AG09309 (cell line): ENCODE measurements at places on chromosomes 5 and 9.

GRCh38 chr9:34454571-34455065, 3.8 kb downstream of the FAM219A start:
- no peak for DNase-seq

DNA sequence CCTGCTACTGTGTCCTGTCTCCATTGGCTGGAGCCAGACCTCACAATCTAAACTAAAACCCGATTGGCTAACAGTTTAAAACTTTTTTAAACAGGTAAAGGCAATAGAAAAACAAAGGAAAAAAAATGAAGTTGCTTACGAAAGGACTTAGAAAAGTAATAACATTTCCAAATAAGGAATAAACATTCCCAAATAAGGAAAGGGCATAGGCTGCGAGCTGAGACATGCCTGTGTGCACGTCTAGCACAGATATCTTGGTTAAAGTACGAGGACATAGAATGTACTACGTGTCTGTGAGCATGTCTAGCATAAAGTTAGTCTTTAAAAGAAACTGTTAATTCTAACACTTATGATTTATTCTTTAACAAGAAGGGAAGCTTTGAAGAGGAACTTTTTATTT, 15.3 kb upstream of the FAM120A start:
- no peak for DNase-seq

DNA sequence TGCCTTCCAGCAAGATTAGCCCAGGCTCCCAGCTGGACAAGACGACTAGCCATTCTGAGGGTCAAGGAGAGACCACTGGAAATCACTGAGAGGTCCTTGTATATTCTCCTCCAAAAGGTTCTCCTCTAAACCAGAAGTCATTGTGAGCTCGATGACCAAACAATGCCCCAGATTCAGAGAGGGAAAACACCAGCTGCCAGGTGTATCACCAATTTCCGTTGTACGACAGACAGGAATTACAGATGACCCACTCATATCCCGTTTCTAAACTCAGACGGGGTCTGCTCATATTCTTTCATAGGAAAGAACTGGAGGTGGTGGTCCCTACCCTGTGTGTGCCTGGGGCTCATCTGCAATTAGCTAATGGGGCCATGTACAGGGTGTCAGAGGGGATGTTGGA, 14.2 kb downstream of the FAXDC2 start:
- DNase-seq = no peak

GRCh38 chr5:168852329-168852728, 273.2 kb upstream of the PANK3 start:
- DNase-seq = no peak

DNA sequence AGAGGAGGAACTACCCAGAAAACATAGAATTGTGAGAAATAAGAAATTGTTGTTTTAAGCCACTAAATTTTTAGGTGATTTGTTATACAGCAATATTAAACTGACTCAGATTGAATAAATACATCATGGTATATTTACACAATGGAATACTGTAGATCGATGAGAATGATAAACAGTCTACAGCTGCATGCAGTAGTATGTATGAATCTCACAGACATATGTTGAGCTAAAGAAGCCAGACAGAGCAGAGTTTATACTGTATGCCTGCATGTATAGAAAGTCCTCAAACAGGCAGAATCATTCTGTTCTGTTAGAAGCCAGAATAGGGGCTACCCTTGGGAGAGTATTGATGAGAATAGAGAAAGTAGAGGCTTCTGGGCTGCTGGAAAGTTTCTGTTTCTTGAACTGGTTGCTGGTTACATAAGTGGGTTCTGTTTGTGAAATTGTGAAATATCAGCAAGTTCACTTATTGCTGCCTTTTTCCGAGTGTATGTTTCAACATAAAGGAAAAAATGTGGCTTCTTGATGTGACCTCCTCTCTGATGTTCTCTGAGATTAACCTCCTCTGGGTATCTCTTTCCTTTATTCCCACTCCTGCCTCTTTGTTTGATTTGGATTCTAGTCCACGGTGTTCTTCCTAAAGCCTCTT, 9.6 kb downstream of the KIAA1958 start:
- no peak for DNase-seq

DNA sequence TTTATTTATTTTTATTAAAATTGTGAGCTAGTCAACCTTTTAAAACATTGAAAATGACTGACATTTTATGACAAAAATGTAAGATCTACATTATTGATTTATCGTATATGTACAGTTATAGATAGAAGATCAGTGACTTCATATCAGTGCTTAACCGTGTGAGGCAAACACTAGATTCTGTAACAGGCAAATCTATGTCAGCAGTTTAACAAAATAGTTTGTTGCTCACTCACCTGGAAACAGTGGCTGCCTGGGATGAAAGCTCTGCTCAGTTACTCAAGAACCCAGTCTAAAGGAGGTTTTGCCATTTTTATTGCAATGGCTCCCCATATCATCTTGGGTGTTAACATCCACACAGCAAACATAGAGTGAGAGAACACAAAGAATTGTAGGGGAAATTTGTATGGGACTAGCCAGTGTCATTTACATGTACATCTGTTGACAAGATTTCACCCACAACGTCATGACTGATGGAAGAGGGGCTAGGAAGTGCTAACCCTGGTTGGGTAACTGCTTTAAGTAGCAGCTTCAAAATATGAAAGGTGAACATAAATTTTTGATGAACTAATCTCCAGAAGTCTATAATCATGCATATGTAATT, 49.0 kb downstream of the SGCD start:
- no peak for DNase-seq

- peak; percentile 39 for DNase-seq
Observed at GRCh38 chr5:15533129-15533893, 33.3 kb downstream of the FBXL7 start.

GRCh38 chr9:104177003-104177611, 83.0 kb downstream of the SMC2 start:
- no peak for DNase-seq

DNA sequence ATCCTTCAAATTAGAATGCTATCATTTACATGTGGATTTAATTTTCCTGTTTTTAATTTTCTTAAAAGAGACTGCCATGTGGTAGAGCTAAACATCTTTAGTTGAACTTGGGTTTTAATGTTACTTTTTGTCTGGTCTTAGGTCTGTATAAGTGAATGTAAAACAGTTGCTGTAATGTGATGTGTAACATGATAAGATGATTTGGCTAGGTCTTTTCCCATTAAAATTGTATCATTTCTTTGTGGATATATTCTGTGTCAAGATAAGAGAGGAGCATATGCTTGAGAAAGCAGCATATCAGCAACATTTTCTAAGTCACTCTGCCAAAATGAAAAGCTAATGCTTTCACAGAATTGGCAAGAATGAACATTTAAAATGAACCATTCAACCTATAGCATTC, 18.5 kb downstream of the TMEM167A start:
- DNase-seq = no peak

GRCh38 chr5:9046756-9047481, 499.0 kb downstream of the SEMA5A start:
- peak; percentile 88 for DNase-seq

- no peak for DNase-seq
Observed at GRCh38 chr9:93431539-93432105, 19.9 kb upstream of the FAM120A start.

GRCh38 chr9:112700085-112700484, 17.8 kb downstream of the INIP start:
- no peak for DNase-seq

DNA sequence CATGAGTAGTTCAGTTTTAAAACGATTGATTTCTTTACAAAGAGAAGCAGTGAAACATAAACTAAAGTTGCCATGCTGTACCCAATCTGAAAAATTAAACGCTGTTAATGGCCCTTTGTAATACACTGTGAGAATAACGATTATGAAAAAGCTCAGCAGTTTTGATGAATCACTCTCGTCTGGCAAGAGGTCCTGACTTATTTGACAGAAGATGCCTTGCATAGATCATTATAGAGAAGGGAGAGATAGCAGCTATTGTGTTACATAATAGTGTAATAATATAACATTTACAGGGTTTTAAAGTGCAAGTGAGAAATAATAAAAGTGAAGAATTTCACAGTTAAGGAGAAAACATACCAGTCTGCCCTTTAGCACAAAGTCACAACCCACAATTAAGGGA, 361.5 kb upstream of the CDH10 start:
- DNase-seq = no peak

DNA sequence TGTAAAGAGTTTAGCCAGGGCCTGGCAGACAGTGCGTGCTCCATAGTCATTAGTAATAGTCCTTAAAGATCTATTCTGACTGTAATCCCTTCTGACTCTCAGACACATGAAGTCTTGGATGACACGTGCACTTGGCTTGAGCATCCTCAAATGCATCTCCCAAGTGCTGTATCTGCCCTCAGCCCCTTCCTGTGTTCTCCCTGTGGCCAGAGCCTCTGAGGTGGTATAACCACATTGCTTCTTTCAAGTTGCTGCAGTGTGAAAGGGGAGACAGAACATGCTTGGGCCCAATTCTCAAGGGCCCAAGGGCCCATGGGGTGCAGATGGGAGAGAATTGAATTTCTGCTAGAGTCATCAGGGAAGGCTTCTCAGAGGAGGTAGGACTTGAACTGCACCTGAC, 30.1 kb upstream of the HAND1 start:
- DNase-seq = no peak

GRCh38 chr9:36100532-36100931, 36.0 kb upstream of the GLIPR2 start:
- no peak for DNase-seq

- DNase-seq = no peak
Observed at GRCh38 chr5:83925955-83926337, 205.3 kb upstream of the HAPLN1 start.

DNA sequence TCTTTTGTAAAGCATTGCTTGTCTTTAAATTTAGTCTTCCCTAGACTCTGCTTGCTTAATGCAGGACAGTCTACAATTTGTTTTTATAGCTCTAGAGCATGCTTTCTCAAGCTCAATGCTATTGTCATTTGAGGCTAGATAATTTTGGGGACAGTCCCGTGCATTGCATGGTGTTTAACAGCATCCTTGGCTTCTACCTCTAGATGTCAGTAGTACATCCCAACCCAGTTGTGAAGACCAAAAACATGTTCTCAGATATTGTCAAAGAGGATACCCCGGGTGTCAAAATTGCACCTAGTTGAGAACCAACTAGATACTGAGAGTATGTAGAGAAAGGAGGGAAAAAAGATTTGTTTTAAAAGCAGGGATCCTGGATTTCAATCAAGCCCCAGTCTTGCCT, 277.5 kb downstream of the CEMIP2 start:
- no peak for DNase-seq

DNA sequence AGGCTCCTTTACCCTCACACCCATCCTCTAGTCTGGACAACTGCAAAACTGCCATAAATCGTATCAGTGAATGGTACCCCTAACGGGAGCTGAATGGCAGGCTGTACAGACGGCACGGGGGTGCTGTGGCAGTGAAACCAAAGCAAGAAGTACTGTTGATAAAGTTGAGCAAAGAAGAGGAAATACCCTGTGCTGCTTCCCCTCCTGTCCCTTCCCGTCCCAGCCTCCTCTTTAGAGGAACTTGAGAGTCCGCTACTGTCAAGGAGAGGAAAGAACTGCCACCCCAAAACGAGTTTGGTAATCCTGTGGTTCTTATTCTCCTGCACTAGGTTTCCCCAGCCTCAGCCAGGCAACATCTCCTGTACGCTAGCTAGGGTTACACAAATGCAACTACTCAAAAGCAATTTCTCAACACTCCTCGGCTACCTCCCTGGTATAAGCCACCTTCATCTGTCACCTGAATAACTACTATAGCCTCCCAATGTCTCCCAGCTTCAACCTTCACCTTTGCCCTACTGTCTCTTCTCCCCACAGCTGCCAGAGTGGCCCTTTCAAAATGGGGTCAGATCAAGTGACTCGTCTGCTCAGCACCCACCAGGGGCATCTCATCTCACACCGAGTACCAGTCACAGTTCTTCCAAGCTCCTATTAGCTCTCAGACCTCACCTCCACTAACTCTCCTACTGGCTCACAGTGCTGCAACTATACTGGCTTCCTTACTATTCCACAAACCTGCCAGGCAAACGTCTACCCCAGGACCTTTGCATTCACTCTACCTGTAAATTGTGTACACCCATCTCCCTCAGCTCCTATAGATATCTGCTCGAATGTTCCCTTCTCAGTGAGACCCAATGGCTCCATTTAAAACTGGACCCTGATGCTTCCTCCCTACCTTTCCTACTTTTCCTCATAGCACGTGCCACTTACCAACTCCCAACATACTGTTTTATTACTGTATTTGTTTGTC, 4.1 kb downstream of the GLRX start:
- DNase-seq = no peak

DNA sequence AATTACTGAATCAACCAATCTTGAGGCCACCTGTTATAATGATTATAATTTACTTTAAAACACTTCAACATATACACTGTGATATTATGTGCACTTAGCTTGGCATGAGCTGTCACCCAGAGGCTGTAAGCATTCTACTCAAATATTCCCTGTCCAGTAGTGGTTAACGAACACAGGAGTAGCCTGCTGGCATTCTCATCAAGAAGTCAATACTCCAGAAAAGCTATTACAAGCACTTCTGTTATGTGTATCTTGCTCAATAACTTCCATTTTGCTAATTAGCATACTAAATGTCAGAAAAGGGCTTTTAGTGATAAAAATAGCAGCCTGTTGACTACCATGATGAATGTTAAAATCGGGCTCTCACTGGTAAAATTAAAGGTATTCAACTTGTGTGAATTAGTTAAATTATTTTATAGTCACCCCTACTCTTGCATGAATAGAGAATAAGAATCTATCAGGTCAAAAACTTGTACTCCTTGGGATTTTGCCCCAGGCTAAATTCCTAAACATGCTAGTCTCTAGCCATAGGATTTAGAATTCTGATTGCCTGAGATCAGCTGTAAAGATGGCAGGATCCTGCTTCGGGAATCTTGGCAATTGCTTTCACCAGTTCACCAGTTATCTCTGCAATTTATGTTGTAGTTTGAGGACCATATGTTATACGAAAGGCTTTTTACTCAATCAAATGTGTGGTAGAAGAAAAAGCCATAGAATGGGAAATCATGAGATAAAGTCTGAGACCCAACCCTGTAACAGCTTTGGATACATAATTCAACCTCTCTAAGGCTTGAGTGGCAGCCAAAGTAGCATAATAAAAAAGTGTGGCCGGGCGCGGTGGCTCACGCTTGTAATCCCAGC, 43.4 kb upstream of the PAM start:
- DNase-seq = no peak

- no peak for DNase-seq
Observed at GRCh38 chr5:151700820-151701219, 14.1 kb upstream of the SPARC start.
